CD4-positive, alpha-beta T cell treated with Interleukin-12 subunit alpha and Interleukin-12 subunit beta, for 1 hour (primary cell): ENCODE measurements at places on chromosomes 7 and 10.

DNA sequence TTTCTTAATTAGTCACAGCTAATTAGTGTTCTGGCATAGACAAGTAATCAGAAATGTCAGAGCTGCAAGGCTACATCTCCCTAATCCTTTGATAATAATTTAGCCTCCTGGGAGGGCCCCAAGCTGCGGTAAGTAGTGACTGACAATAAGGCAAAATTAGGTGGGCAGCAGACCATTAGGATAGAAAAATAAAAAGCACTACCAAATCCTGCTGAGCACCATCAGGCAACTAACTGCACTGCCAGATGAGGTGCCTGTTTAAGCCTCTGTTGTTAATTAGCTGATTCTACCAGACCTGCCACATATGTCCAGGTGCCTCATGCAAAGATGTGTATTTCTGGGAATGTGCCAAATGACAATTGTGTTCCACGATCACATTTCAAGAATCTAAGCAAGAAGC, 32.5 kb upstream of the FEZF1 start:
- no peak for DNase-seq

- DNase-seq = no peak
Observed at GRCh38 chr7:101588131-101588935, 40.8 kb downstream of the MYL10 start.

DNA sequence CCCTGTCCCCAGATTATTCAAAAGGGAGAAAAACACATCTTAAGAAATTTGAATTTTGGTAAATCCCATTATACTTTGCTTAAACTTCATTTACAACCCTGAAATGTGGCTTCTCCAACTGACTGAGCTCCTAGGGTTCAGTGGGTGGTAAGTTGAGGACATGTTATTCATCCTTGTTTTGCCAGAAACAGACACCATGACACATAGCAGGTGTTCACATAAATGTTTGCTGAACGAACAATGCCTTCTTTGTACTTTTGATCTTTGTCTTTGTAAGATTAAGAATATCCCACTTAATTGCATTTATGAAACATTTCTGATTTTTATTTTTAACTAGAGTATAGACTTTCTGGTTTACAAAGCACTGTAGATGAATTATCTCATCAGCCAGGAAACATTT, 209.7 kb downstream of the GPAM start:
- no peak for DNase-seq

GRCh38 chr10:132575320-132576201, 38.0 kb downstream of the INPP5A start:
- DNase-seq = peak; percentile 23

DNA sequence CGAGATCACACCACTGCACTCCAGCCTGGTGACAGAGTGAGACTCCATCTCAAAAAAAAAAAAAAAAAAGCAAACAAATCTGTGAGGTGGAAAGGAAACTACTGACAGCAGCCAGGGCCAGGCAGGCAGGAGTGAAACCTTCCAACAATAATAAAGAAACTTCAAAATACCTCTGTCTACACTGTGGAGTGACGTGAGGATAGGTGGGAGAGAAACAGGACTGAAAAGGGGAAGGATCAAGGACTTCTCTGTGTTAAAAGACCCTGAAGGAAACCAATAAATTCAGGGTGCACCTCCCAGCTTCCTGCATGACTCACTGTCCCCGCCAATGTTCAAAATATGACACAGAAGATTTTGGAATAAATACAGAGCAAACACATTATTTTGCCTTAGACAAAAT, 82.9 kb downstream of the KIAA1549 start:
- DNase-seq = no peak

DNA sequence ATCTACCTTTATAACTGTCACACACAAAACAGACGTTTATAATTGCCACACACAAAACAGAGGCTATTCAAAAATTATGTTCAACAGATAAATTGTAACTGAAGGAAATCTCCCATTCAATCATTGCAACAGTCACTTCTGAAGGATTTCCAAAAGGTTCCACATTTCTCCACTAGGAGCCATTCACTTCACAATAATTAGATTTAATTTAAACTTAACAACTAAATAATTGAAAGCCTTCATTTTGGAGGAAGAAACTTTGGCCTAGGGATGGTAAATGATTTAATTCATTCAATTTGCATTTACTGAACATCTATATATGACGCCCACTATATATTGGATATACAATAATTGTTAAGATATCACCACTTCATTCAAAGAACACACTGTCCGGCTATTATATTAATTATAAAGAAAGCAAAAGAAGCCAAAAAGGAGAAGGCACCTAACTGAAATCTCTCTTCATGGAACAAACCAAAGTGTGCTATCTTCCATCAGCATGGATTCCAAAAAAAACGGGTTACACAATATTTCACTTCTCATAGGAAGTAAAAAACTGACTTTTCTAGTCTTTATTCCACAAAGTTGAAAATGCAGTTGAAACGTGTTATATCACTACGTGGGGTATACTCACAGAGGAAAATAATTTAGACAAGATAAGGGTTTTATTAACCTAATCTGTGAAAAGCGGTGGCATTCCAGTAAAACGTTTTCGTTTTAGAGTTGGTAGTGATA, 1.7 kb downstream of the ATAD1 start:
- no peak for DNase-seq

GRCh38 chr10:110659558-110659957, 15.4 kb downstream of the RBM20 start:
- DNase-seq = no peak

DNA sequence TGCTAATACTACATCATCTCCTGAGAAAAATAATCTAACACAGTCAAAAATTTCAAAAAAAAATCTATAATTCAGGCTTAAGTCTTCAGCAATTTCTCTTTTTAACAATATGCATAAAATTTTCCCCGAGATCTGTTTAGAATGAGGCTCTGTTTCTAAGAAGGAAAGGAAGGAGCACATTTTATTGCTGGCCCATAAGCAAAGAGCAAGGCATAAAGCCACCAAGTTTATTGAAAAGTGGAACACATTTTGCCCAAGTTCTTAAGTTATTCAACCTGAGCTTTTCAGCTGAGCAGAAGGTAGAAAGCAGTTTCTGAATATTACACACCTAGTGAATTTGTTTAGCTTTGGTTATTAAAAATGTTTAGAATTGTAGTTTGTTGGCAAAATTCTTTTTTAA, 73.9 kb downstream of the AGMO start:
- no peak for DNase-seq

GRCh38 chr7:25149836-25150235, 24.8 kb upstream of the CYCS start:
- DNase-seq = no peak

GRCh38 chr10:24645784-24646183, 77.9 kb downstream of the ARHGAP21 start:
- peak; percentile 10 for DNase-seq

DNA sequence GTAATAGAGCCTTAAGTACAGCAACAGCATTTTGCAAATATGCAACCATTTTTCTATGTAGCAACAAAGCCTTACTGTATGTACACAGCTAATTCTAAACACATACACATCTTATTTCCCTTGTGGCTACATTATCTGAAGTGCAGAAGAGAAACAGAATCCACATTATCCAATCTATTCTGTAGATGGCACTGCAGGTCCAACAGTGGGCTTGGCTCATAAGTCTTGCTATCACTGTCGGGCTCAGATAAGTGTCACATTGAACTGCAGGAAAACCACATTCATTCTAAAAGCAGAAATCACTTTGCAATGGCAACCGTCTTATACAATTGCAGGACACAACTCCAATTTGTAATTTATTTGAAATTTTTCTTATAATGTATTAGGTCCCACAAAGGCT, 109.8 kb upstream of the NOBOX start:
- DNase-seq = peak; percentile 2

- DNase-seq = no peak
Observed at GRCh38 chr7:137664846-137665245, 181.9 kb downstream of the DGKI start.

GRCh38 chr10:82887488-82887887, 1012.5 kb downstream of the NRG3 start:
- DNase-seq = no peak
